ENCODE measurements at places on chromosomes 11 and 22.

- DNase-seq, result no peak
These were observed 63.7 kb downstream of the ETS1 start for GRCh38 chr11:128523641-128524040.

- peak; percentile 56 for DNase-seq
These were observed 165.1 kb downstream of the DBX1 start for GRCh38 chr11:19995145-19995544.

- peak; percentile 18 for DNase-seq
These were observed 456 bp downstream of the AAMDC start for GRCh38 chr11:77821349-77821851.

DNA sequence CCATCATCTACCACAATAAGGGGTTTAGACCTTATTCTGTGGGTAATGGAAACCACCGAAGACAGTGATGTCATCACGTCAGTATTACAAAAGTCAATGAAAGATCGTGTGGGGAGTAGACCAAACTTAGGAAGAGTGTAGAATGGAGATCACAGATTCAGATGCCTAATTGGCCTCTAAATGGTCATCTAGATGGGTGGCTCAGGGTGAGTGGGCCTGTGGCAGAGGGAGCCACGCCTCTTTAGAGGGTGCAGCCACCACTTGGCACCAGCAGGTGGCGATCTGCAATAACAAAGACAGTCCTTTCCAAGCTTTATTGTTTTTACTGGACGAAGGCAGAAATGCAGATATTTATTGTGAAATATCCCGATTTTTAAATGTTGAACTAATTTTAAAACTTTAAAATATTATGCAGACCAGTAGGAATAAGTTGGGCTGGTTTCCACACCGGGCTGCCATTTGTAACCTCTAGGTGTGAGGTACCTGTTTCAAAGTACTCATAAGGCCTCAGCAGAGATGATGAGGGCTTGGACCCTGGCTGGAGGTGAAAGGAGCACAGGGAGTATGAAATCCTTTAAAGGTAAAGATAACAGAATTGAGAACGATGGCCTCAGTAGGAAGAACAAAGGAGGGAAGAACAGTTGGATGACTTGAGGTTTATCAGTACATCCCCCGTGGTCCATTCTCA, 222.0 kb downstream of the DBX1 start:
- peak; percentile 63 for DNase-seq
